ENCODE measurements at places on chromosomes 4 and X. TPM values are rescaled to one million over a fixed set of nuclear protein-coding genes. Genes with fewer than 3 reads are reported as not detected.

Gene ARAP2
- 4.7 TPM for total RNA-seq

Gene AFF2
- total RNA-seq = 231 TPM

Gene FMR1NB
- total RNA-seq = not detected

Gene FRG2
- total RNA-seq = not detected

Gene MEPE
- not detected for total RNA-seq

- H3K4me1 ChIP-seq = no peaks in the 10 kb centered on the region
- H3K27ac ChIP-seq = no peak overlapping the region
- H3K27me3 ChIP-seq = no peaks in the 10 kb centered on the region
- no peak for DNase-seq
- H3K36me3 ChIP-seq = no peaks in the 10 kb centered on the region
These were observed 1.3 kb downstream of the PRR32 start for GRCh38 chrX:126820700-126821420.

- DNase-seq = no peak
- no peaks in the 10 kb centered on the region for H3K4me1 ChIP-seq
- H3K4me3 ChIP-seq = no peak overlapping the region
- no peaks in the 10 kb centered on the region for H3K27me3 ChIP-seq
These were observed 1.7 kb upstream of the USP27X start for GRCh38 chrX:49877397-49878101.

- no peaks in the 10 kb centered on the region for H3K27me3 ChIP-seq
- H3K4me1 ChIP-seq = no peaks in the 10 kb centered on the region
- H3K36me3 ChIP-seq = no peaks in the 10 kb centered on the region
- no peak overlapping the region for H3K4me3 ChIP-seq
- H3K27ac ChIP-seq = no peak overlapping the region
These were observed 27.6 kb downstream of the SLC10A7 start for GRCh38 chr4:146494143-146494542.

DNA sequence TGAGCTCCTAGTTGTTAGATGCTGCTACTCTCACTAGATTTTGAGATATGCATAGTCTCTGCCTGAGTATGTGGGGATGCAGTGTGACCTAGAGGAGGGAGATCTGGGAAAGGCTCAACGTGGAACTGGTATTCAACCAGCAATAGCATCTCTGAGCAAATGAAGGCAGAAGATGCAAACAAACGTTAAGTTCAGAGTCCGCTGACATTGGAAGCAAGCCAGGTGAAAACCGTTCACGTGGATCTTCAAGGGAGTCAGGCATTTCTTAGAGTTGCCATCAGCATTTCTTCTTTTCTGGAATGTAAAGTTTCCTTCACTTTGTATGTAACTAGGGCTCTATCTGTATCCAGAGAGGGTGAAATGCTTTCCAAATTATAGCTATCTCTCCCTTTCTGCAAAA lies 59.9 kb downstream of the C4orf51 start:
- no peak overlapping the region for H3K4me3 ChIP-seq
- no peaks in the 10 kb centered on the region for H3K36me3 ChIP-seq
- H3K4me1 ChIP-seq = no peaks in the 10 kb centered on the region
- H3K27ac ChIP-seq = no peak overlapping the region
- DNase-seq = no peak

- no peak overlapping the region for H3K4me3 ChIP-seq
- no peaks in the 10 kb centered on the region for H3K36me3 ChIP-seq
- no peak overlapping the region for H3K27ac ChIP-seq
- no peaks in the 10 kb centered on the region for H3K27me3 ChIP-seq
- H3K4me1 ChIP-seq = no peaks in the 10 kb centered on the region
These were observed 22.4 kb upstream of the HPSE start for GRCh38 chr4:83356899-83357661.

DNA sequence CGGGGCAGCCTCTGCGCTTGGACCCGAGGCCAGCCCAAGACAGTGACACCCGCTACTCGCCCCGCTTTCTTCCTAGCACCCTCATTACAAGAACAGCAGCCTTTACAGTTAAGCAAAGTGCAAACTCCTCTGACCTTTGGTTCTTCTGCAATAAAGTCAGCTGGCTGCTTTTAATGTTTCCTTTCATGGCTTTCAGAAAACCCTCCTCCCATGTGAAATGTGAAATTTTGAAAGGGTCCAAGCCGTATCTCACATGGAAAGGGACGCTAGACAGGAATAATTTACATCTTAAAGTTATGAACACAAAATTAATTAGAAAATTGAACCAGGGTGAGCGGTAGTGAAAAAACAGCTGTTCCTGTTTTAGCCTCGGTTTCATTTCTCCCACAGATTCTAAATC lies 520.1 kb upstream of the FRG1 start:
- no peak for DNase-seq
- no peaks in the 10 kb centered on the region for H3K4me1 ChIP-seq

- H3K4me1 ChIP-seq = peaks cover 8% of the 10 kb centered on the region
- H3K4me3 ChIP-seq = no peak overlapping the region
- no peaks in the 10 kb centered on the region for H3K36me3 ChIP-seq
- no peak overlapping the region for H3K27ac ChIP-seq
- no peaks in the 10 kb centered on the region for H3K27me3 ChIP-seq
These were observed 286.4 kb downstream of the BCOR start for GRCh38 chrX:39811376-39811775.

DNA sequence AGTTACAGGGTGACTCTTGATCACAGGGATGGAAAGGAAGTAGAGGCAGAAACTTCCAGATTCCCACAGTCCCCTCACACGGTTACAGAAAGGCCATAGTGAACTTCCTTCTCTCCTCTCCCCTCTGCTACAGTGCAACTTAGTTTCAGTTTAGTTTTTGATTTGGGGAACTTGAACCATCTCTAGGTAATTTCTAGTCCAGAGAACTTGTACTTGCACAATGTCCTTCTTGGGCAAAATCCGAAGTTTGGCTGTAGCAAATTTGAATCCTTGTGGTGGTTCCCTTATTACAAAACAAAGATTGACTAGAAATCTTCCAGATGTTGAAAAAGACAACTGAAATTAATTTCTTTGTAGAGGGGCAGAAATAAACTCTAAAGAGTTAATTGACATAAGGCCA lies 1.2 kb upstream of the BLTP1 start:
- no peaks in the 10 kb centered on the region for H3K27me3 ChIP-seq
- H3K27ac ChIP-seq = no peak overlapping the region
- H3K4me1 ChIP-seq = peaks cover 30% of the 10 kb centered on the region
- DNase-seq = peak; percentile 52

- no peaks in the 10 kb centered on the region for H3K4me1 ChIP-seq
- DNase-seq = no peak
- no peaks in the 10 kb centered on the region for H3K36me3 ChIP-seq
- no peak overlapping the region for H3K4me3 ChIP-seq
These were observed 26.5 kb upstream of the NEIL3 start for GRCh38 chr4:177283167-177283566.

DNA sequence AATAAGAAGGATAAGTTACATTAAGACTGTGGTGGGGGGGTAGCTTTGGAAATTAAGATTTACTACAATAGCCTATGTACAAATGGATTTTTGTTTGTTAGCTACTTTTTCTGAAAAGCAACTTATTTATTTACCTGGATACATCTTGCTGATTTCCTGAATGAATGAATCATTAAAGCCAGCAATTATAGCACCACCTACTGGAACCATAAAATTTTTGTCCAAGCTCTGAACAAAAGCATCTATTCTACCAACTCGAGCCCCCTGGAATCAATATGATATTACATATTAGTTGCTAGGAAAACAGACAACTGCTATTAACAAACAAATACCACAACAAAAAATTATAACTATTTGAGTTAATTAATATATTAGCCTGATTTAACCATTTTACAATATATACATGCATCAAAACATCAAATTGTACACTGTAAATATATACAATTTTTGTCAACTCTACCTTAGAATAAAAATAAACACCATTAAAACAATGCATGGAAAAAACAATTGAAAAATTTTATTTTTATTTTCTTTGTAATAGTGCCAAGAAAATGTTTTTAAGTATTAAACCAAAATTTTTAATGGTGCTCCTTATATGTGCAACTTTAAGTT lies 15.3 kb downstream of the SEPSECS start:
- peak; percentile 74 for DNase-seq
- no peaks in the 10 kb centered on the region for H3K36me3 ChIP-seq
- no peak overlapping the region for H3K27ac ChIP-seq
- H3K27me3 ChIP-seq = no peaks in the 10 kb centered on the region

- no peaks in the 10 kb centered on the region for H3K36me3 ChIP-seq
- no peak overlapping the region for H3K4me3 ChIP-seq
- H3K4me1 ChIP-seq = no peaks in the 10 kb centered on the region
- no peaks in the 10 kb centered on the region for H3K27me3 ChIP-seq
- no peak overlapping the region for H3K27ac ChIP-seq
These were observed 59.9 kb upstream of the FAM241A start for GRCh38 chr4:112085156-112086035.

DNA sequence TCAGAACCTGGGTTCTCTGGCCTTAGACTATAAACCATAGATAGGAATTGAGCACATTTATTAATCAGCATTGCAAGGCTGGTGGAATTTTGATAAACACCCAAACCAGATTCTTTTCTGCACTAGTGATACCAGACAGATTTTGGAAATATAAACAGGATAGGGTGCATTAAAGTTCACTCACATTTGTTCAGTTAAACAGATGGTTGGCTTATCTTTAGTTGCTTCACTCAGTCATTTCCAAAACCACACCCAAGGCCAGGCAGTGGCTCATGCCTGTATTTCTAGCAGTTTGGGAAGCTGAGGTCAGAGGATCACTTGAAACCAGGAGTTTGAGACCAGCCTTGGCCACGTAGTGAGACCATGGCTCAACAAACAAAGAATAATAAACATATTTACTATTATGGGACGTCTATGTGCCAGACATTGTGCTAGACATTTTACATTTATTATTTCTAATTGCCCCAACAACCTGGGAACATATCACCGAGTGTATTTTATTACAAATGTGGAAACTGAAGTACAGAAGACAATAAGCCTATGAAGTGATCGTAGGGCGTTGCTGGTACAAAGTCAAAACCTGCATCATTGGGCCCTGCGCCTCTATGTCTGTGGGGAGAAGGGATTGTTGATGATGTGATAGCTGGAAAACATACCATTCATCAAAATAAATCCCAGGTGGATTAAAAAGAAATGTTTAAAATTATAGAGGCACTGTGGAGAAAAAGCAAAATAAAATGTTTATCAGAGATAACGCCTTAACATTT lies 15.0 kb downstream of the ADD1 start:
- peaks cover 22% of the 10 kb centered on the region for H3K4me1 ChIP-seq
- no peak for DNase-seq
- no peak overlapping the region for H3K4me3 ChIP-seq
- no peak overlapping the region for H3K27ac ChIP-seq
- H3K27me3 ChIP-seq = no peaks in the 10 kb centered on the region
- no peaks in the 10 kb centered on the region for H3K36me3 ChIP-seq

DNA sequence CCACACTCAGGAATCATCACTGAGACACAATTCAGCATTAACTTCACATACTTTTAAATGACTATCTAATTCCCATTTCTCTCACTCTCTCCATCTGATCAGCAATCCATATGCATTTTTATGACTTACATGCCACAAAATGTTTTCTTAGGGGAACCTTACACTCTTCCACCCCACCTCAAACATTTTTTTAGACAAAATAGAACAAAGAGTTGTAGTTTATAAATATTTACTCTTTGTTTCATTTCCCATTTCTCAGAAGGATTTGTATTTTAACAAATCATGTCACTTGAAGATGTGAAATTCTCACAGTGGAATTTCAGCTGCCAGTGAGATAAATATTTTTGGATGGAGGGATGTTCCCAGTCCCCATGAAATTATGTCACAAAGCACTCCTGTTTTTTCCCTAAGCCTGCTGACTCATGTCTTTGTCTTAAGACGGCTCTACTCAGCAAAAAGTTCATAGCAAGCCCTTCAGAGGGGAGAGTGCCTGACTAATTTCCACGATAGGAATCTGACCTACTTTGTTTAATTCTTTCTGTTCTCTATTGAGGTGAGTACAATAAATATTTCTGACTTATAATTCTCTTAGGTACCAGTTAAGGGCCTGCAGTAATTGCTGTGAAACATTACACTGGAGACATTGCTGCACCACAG lies 257.7 kb downstream of the THOC2 start:
- H3K4me1 ChIP-seq = no peaks in the 10 kb centered on the region
- no peaks in the 10 kb centered on the region for H3K27me3 ChIP-seq
- no peak for DNase-seq
- no peak overlapping the region for H3K27ac ChIP-seq
- H3K36me3 ChIP-seq = no peaks in the 10 kb centered on the region
